ENCODE measurements at places on chromosomes 6 and 20.

DNA sequence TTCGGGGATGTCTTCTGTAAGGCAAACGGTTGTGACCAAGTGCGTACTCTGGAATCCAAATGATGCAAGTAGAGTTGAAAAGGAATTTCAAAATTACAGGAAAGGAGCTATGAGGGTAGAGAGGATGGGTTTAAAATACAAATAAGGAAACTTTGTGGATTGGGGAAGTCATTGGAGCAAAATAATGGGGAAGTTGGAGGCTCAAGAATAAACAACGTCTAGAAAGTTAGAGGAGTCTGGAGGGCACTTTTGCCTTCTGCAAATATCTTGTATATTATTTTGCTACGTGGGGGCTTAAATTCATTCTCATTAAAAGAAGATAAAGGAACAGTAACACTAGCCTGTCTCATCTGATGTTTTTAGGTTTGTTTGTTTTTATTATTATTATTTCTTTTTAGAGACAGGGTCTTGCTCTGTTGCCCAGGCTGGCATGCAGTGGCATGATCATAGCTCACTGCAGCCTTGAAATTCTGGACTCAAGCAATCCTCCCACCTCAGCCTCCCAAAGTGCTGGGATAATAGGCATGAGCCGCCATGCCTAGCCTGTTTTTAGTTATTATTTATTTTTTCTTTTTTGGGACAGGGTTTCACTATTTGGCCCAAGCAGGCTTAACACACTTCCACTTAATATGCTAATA is 55.0 kb upstream of the TNFAIP3 start:
- DNase-seq, result no peak

DNA sequence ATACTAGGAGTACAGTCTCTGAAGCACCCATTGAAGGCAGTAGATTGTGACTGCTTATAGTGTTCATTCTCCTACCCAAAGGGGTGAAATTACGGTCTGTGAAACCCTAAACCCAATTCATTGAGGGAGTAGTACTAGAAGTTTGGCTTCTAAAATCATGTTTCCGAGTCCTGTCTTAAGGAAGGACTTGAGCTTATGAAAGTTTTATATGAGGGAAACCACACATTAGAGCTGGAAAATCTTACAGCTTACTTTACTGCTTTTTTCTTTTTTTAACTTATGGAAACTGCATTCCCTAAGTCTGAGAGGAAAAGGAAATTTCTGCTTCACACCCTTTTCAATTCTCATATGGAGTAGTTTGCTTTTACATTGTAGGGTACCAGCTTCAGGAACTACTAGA is 38.4 kb upstream of the PRIM2 start:
- no peak for DNase-seq

- DNase-seq, result no peak
These were observed 7.6 kb downstream of the CSNK2A1 start for GRCh38 chr20:535958-536357.

- no peak for DNase-seq
These were observed 17.6 kb downstream of the PRDM1 start for GRCh38 chr6:106103728-106104109.

DNA sequence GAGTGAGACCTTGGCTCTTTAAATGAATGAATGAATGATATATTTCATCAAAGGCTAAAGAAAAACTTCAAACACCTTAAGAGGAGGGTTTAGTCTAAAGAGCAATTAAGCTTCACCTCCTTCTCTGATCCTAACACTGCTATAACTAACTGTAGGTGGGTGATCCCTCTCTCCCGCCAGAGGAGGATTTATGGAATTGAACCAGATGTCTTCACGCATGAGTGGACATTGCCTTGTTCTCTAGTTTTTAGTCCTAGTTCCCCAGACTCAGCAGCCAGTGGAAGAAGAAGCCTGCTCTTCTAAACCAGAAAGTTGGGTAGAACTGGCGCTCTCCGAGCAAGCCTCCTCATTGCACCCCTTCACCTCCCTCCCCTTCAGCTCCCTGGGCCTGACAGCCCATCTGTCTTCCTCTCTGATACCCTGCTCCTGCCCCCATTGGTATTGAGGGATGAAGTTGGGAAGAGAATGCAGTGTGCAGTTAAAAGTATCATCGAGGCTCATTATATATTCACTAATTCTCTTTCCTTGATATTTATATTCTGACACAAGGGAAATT is 142.7 kb downstream of the ARID1B start:
- DNase-seq, result no peak

- no peak for DNase-seq
These were observed 11.7 kb upstream of the HCK start for GRCh38 chr20:32040142-32040953.

DNA sequence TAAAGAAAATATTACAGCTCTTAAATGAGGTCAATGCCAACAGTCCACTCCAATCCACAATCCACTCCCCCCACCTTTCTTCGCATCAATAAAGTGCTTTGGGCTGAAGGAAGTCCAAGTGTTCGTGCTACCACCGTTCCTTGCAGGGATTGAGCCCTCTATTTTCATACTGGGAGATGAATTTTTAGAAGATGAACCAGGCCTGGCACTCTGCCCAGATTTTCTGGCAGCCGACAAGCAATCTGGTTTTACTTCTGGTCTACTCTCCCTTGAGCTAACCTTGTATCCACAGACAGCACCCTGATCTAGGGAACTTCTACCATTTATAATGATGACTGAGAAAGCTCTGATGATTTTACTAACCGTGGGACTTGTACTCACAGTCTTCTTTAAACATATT is 72.3 kb downstream of the BTBD9 start:
- DNase-seq, result no peak

- DNase-seq, result no peak
These were observed 49.7 kb downstream of the BCAS4 start for GRCh38 chr20:50844430-50845100.

DNA sequence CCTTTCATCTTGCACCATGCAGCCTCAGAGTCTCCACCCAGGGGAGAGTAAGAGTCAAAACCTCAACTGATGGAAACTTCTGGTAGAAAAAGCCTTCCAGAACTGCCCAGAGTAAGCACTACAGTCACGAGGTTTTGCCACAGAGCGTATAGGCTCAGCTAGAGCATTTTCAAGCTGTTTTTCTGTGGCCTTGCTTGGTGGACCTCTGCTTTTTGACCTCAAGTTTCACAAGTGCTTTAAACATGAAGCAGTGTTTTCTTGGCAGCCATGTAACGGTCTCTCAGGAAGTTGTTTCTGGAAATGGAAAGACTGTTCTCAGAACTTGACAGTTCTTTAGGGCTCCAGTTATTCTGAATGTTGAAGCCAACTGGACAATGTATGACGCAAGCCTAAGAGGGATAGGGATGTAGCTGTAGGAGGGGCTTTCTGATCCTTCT is 146.5 kb downstream of the ZDHHC14 start:
- DNase-seq, result no peak

Measured in activated naive CD4-positive, alpha-beta T cell (primary cell).